Thyroid gland (tissue), 4 donors: ENCODE measurements at places on chromosomes 11 and 22. TPM values are rescaled to one million over a fixed set of nuclear protein-coding genes. Genes with fewer than 3 reads are reported as not detected.

GRCh38 chr11:56819916-56820315 lies 71.4 kb upstream of the OR9G4 start:
- no peaks in the 10 kb centered on the region for H3K4me1 ChIP-seq
- no peaks in the 10 kb centered on the region for H3K36me3 ChIP-seq

DNA sequence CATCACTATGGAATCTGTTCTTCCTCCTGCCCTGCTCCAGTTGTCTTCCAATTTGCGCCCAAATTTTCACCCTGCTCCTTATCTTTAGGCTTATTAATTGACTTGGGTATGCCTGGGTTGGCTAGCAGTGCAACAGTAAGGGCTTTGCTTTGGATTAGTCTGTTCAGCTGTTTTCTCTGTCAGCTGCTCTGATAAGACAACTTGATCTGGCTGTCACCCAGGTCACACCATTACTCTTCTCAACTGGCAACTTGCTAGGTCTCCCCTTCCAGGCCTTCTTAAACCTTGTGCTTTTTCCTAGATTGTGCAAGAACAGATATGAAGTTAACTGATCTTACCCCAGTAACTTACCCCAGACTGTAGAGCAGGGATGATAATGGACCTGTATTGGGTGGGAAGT lies 357.8 kb upstream of the LARGE1 start:
- H3K27me3 ChIP-seq = no peaks in the 10 kb centered on the region
- H3K36me3 ChIP-seq = no peaks in the 10 kb centered on the region
- no peak for DNase-seq
- no peaks in the 10 kb centered on the region for H3K4me1 ChIP-seq

GRCh38 chr11:57180081-57180561 lies 1.6 kb upstream of the LRRC55 start:
- H3K36me3 ChIP-seq = no peaks in the 10 kb centered on the region
- no peak overlapping the region for H3K4me3 ChIP-seq
- no peaks in the 10 kb centered on the region for H3K27me3 ChIP-seq
- H3K27ac ChIP-seq = no peak overlapping the region
- DNase-seq = no peak

DNA sequence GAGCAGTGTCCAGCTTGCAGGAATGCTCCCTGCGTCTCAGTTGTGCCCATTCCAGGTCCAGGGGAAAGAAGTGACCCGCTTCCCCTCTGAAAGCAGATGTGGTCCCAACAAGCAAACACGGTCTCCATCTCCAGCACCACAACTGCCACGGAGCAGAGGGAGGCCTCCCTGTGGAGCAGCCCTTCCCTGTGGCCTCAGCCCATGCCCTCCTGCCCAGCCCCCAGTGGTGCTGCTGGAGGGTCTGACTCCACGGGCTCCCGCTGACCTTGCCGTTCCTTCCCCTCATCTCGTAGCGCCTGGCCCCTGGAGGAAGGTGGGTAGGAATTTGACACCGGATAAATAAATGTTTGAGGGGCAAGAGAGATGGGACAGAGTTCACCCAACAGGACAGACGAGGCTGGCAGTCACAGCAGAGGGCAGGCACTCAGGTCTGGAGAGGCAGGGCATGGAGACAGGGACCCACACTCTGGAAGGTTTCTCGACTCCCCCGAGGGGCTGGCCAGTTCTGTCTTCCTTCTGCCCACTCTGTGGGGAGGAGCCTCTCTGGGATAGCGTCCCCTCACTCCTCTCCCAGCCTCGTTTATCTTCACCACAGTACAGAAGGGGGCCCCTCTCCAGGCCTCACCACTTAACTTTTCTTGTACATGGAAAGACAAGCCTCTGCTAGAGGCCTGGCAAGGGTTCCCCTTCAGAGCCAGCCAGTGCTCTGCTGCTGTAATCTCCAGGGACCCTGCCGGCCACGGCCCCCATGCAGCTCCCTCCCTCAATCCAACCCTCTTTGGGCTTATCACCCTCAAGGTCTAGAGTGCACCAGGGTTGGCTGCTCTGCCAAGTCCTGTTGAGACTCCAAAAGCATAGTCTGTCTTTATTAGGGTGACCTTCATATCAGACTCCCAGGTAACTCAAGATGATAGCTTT lies 7.5 kb upstream of the ST3GAL4 start:
- DNase-seq = no peak
- H3K36me3 ChIP-seq = no peaks in the 10 kb centered on the region

Gene GPR83
- total RNA-seq = 9.4 TPM

DNA sequence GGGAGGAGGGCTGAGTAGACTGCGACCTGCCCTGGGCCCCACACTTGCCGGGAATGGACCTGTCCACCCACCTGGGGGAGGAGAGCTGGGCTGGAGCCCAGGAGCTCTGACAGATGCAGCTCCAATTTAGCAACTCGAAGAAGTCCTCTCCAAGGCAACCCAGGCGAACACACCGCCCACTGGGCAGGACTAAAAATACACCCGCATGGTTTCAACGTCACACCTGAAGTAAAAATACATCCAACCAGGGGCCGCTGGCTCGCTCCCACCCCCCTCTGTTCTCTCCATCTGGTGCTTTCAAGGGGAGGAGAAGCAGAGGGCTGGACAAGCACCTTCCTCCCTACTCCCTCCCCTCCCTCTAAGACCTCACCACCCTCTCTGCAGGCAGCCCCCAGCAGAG lies 119.9 kb downstream of the FEZ1 start:
- peaks cover 7% of the 10 kb centered on the region for H3K4me1 ChIP-seq
- no peak overlapping the region for H3K27ac ChIP-seq
- no peak overlapping the region for H3K4me3 ChIP-seq
- H3K27me3 ChIP-seq = no peaks in the 10 kb centered on the region
- H3K36me3 ChIP-seq = no peaks in the 10 kb centered on the region

Gene ALX4
- not detected for total RNA-seq

GRCh38 chr11:123302751-123303195 lies 107.7 kb upstream of the CLMP start:
- no peak overlapping the region for H3K27ac ChIP-seq
- DNase-seq = no peak
- peaks cover 17% of the 10 kb centered on the region for H3K4me1 ChIP-seq
- H3K4me3 ChIP-seq = no peak overlapping the region
- no peaks in the 10 kb centered on the region for H3K36me3 ChIP-seq

DNA sequence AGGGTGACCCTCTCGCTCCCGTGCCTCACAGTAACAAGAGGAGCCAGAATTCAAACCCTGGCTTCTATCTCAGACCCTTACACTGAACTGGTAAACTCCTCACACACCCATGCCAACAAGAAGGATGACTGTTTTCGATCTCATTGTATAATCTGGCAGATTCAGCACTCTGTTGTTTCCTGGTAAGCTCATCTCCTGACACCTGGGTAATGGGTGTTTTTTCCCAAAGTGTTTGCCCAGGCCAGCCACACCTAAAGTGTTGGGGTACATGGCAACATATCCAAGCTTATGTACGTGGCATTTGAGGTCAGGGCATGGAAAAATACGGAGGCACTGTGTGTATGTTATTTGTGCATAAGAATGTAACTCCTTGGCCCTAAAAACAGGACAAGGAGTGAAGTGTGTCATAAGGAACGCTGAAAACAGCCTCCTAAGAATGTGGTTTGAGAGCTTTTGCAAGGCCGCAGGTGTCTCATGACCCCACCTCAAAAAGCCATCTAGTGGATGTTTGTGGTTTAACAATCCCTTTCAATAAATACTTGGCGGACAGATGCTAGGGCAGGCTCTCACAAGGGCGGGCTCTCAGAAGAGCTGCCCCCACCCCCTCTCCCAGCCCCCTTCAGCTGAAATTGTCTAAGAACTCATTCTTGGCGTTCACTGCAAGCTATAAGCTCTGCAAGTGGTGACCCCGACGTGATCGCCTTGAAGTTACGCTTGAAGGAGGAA lies at the start of gene MS4A15:
TSS of gene MS4A15 (plus strand) at position 561 of the 726 bp plus-strand sequence. CDS start 6,867 bp downstream, outside the sequence.
- H3K36me3 ChIP-seq = no peaks in the 10 kb centered on the region
- H3K27me3 ChIP-seq = no peaks in the 10 kb centered on the region
- H3K4me1 ChIP-seq = no peaks in the 10 kb centered on the region
- no peak within 1 kb of the TSS for H3K4me3 ChIP-seq
- no peak within 1 kb of the TSS for H3K27ac ChIP-seq

- H3K36me3 ChIP-seq = no peaks in the 10 kb centered on the region
- no peak overlapping the region for H3K27ac ChIP-seq
- H3K4me1 ChIP-seq = peaks cover 6% of the 10 kb centered on the region
- H3K4me3 ChIP-seq = no peak overlapping the region
These were observed 130.7 kb downstream of the MN1 start for GRCh38 chr22:27670701-27671412.

Gene PATE2
- total RNA-seq = not detected

Gene PTPRJ
- 81.9 TPM for total RNA-seq

DNA sequence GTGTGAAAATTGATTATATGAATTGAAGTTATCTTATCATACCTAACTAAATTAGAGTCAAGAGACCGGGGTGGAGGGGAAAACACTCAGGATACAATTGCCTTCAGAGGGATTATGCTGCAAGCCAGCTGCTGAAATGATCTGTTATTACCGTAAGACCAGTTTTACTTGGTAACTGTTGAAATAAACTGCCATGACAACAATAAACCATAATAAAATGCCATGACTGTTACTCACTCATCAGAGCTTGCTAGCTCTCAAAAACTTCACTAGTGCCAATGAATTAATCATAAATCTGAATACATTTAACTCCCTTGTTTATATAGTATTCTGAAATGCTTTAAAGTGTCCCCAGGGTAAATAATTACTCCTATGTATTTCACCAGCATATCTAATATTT lies 68.2 kb downstream of the CASP12 start:
- no peaks in the 10 kb centered on the region for H3K4me1 ChIP-seq
- H3K27me3 ChIP-seq = no peaks in the 10 kb centered on the region
- DNase-seq = no peak
- no peaks in the 10 kb centered on the region for H3K36me3 ChIP-seq
- H3K27ac ChIP-seq = no peak overlapping the region

Gene FBLN1
- 199 TPM for total RNA-seq

GRCh38 chr11:35618497-35619115 lies 346 bp downstream of the FJX1 start:
- peak overlapping the region; percentile 49 for H3K4me3 ChIP-seq
- H3K36me3 ChIP-seq = no peaks in the 10 kb centered on the region
- H3K27me3 ChIP-seq = peaks cover 15% of the 10 kb centered on the region
- peak; percentile 14 for DNase-seq
- peak overlapping the region; percentile 64 for H3K27ac ChIP-seq

DNA sequence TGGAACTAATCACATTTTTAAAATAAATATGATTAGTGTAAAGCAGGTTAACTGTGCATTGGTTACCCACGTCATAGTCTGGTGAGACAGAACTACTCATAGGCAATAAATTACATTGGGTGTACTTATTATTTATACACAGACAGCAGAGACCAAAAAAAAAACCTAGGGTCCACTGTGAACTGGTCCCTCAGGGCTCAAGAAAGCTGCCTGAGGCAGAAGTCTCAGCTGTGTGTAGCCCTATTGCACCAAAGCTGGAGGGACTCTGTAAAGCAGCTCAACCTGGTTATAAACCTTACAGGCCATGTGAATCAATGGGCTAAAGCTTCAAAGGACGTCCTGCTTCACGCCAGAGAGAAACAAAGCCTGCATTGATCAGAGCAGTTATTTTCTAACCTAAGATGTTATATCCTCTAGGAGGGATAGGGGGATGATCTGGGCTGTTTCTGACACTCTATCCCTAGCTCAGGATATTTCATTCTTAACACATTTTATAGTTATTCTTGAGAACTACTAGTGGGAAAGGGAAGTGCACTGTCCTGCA lies 432.2 kb upstream of the ANO3 start:
- H3K36me3 ChIP-seq = no peaks in the 10 kb centered on the region
- no peak overlapping the region for H3K4me3 ChIP-seq
- H3K27ac ChIP-seq = no peak overlapping the region
- no peaks in the 10 kb centered on the region for H3K4me1 ChIP-seq

DNA sequence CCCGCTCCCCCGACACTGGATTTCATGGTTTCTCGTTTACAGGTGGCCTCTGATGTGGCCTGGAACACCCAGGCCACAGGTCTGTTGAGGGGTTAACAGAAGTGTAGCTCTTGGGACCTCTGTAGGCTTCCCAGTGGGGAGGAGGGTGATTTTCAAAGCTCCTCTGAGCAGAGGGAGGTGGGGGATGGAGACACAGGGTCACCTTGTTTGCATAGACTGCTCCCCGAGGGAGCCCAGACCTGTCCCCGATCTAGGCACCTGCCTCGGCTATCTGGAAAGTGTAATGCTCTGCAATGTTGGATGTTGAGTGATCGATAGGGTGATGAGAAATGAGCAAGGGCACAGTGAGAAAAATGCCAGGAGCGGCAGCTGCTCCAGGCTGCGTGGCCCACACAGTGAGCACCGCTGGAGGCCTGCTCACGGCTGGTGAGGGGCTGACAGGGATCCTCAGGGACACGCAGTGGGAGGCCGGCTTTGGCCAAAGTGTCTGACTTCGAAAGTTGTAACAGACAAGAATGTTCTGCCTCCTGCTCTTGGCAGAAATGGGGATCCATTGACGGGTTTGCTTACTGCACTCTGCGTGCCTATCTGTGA lies 594.1 kb downstream of the BRD1 start:
- DNase-seq = no peak
- H3K27me3 ChIP-seq = no peaks in the 10 kb centered on the region
- H3K27ac ChIP-seq = no peak overlapping the region
- no peaks in the 10 kb centered on the region for H3K36me3 ChIP-seq
- H3K4me3 ChIP-seq = no peak overlapping the region
- H3K4me1 ChIP-seq = no peaks in the 10 kb centered on the region

Gene APLP2
- 966 TPM for total RNA-seq

Gene SLCO2B1
- total RNA-seq = 22.0 TPM

DNA sequence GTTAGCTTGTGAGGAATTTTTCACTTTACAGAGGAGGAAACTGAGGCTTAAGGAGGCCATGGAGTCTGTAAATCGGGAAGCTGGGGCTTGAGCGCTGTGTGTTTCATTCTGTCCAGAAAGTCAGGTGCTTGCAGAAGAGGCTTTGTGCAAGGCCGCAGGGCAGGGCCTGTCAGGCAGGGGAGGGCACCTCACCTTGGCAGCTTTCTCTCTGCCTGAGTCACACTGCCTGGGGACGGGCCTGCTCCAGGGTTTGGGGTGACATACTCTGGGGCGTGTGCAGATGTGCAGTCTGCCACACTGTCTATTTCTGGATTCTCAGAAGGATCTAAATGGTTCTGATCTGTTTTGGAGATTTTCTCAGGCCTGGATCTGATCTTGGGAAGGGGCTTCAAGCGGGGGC lies 8.4 kb downstream of the INCENP start:
- peak; percentile 90 for DNase-seq
- H3K27ac ChIP-seq = no peak overlapping the region
- no peak overlapping the region for H3K4me3 ChIP-seq
- no peaks in the 10 kb centered on the region for H3K27me3 ChIP-seq
- no peaks in the 10 kb centered on the region for H3K4me1 ChIP-seq
- peaks cover 18% of the 10 kb centered on the region for H3K36me3 ChIP-seq

Gene NRGN
- 3.1 TPM for total RNA-seq

DNA sequence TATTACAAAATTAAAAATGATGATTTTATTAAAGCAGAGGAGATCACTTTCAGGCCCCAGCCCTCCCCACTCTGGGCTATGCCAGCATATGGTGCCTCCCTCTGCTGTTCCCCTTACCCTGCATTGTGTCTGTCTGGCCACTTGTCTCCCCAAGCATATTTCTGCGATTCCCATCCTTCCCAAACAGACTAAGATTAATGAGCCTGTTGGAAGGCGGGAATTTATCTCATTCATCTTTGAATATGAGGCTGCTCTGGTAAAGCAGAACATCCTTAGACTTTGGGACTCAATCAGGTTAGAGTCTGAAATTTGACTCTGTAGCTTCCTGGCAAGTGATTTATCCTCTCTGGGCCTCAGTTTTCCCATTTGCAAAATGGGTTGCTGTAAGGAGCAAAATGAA lies 25.7 kb downstream of the AMPD3 start:
- H3K4me3 ChIP-seq = no peak overlapping the region
- no peaks in the 10 kb centered on the region for H3K36me3 ChIP-seq
- no peaks in the 10 kb centered on the region for H3K4me1 ChIP-seq
- H3K27ac ChIP-seq = no peak overlapping the region
- H3K27me3 ChIP-seq = no peaks in the 10 kb centered on the region

Gene PANX3
- not detected for total RNA-seq
